Cortex of kidney (tissue), 1 donor: ENCODE measurements at places on chromosomes 16 and 17.

DNA sequence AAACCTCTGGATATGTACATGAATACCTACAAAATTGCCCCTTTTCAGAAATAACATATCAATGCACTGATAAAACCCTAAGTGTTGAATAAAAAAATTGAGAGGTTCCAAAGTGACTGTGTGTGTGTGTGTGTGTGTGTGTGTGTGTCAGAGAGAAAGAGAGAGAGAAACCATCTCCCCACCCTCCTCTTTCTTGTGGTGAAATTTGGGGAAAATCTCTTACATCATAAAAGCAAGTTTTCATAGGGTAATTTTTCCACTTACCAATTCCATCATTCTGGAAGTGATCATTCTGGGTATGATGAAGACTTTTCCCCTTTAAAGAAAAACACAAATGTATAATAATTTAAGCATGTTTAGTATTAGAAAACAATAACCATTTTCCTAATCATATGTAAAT lies 79.3 kb downstream of the CACNG1 start:
- DNase-seq: no peak

DNA sequence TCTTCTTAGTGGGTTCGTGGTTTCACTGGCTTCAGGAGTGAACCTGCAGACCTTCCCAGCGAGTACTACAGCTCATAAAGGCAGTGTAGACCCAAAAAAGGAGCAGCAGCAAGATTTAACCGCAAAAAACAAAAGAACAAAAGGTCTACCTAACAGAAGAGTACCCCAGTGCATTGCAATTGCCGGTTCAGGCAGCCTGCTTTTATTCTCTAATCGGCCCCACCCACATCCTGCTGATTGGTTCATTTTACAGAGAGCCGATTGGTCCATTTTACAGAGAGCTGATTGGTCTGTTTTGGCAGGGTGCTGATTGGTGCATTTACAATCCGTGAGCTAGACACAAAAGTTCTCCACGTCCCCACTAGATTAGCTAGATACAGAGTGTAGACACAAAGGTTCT lies 2.0 kb upstream of the ARRB2 start:
- DNase-seq: no peak

- DNase-seq: no peak
These were observed 43.6 kb upstream of the USP7 start for GRCh38 chr16:9007177-9007794.

DNA sequence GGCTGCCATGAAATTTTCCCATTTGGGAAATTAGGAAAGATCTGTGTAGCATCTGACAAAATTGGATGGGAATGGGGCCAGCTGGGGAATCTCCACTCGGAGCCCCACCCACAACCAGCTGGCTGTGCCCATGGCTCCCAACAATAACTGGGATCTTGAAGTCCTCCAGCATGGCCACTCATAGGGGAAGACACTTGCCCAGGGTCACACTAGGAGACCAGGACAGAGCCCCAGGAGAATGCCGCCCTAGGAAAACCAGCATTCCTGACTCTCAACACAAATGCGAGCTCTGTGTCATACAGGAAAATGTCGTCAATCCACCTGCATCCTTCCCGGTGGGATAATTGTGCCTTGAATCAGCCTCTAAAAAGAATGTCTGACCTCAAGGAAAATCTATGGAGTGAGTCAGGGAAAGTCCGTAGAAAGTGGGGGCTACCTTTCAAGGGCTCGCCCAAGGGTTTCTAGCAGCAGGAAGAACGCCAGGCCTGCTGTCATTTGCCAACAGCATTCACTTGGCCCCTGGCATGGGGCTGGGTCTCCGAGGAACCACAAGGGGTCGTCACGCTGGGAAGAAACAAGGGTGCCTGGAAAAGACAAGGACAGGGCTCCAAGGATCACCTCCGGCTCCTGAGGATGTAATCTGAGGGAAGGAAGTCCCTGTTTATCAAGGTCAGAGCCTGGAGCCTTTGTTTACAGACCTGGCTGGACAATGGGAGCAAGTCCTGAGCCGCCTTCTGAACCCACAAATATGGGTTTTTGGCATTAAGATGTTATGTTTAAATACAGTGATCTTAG lies 15.9 kb downstream of the CDH5 start:
- DNase-seq: no peak

DNA sequence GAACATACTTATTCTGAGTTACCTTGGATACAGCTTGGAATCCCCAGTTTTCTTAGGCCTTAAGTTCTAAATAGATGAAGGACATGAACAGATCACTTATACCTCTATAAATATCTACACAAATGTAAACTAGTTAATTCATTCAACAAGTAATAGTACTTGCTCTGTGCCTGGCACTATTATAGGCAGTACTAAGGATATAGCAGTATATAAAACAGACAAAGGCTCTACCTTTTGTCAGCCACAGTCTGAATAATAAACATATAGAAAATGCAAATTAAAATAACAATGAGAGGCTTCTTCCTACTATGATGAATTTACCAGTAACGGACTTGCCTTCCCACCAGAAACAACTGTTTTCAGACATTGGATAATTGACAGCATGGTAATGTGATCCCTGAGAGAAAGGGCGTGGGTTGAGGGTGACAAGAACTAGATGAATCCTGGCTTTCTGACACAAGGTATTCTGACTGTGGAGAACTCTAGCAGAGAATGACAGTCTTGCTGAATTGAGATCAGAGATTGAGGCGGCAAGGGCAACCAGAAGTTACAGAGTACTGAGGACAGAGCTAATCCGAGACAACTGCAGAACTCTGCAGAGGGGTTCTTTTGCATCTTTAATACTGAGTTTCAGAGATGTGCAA lies 170.5 kb downstream of the TANC2 start:
- no peak for DNase-seq

GRCh38 chr16:57736419-57737351 lies 1.1 kb downstream of the KATNB1 start:
- no peak for DNase-seq

- no peak for DNase-seq
These were observed 158.6 kb downstream of the C16orf78 start for GRCh38 chr16:49531931-49532840.

DNA sequence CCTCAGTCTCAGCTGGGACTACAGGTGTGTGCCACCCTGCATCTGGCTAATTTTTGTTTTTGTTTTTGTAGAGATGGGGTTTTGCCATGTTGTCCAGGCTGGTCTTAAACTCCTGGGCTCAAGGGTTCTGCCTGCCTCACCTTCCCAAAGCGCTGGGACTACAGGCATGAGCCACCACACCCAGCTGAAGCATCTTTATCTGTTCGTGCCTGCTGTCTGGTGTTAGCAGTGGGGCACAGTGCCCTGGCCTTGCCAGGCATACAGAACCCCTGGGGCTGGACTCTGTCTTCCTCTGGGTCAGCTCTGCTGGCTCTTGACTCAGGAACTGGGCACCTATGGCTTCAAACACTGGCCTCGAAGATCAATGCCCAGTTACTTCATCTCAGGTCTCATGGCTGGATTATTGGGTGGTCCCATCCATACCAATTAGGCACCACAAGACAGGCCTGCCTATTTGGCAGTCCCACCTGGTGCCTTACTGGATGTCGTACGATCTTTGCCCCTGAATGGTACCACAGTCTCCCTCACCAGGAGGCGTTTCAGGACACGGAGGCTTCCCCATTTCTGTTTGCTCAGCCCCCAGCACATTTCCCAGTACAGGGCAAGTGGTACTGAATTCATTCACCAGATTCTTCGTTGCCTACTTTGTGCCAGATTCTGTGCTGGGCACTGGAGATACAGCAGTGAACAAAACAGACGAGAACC lies 99.3 kb downstream of the RAB11FIP4 start:
- no peak for DNase-seq

- DNase-seq: no peak
These were observed 77.4 kb upstream of the SMIM36 start for GRCh38 chr17:55588446-55589242.

- DNase-seq: no peak
These were observed 1.7 kb upstream of the STAT5A start for GRCh38 chr17:42286411-42287221.

GRCh38 chr16:83932955-83933673 lies 19.9 kb upstream of the OSGIN1 start:
- no peak for DNase-seq

DNA sequence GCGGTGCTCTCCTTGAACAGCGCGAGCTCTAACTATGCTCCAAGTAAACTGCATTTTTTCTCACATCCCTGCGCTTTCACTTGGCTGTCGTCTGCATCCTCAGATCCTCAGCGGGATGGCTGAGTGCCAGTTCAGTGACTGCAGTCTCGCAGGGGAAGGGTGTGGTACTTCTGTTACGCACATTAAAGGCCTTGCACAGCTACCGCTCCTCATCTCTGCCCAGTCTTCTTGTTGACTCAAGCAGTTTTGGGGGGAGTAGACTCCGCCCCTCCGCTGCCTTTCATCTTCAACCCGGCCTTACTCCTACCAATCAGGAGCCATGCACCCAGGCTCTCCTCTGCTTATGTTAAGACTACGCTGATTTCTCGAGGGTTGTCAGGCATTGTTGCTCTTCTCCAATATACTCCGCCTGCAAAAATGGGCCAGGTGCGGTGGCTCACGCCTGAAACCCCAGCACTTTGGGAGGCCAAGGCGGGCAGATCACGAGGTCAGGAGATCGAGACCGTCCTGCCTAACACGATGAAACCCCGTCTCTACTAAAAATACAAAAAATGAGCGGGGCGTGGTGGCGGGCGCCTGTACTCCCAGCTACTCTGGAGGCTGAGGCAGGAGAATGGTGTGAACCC lies 10.0 kb downstream of the ATP5PD start:
- DNase-seq: no peak

GRCh38 chr17:15399443-15399842 lies 58.0 kb upstream of the TEKT3 start:
- no peak for DNase-seq

- DNase-seq: no peak
These were observed 5.6 kb downstream of the CDK10 start for GRCh38 chr16:89691986-89692569.

DNA sequence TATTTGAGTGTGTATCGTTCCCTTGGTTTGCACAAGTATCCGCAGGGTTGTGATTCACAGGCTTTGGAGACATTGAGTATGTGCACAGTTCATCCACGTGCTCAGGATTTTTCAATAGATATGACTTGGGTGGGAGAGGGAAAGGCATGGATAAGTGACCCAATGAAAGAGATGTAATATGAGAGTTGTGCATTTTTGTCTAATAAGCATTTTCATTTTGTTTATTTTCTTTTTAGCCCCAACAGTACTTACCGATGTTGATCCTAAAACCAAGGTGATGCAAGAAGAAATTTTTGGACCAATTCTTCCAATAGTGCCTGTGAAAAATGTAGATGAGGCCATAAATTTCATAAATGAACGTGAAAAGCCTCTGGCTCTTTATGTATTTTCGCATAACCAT lies 14.5 kb downstream of the ALDH3A2 start:
- DNase-seq: no peak

- DNase-seq: no peak
These were observed 1.4 kb downstream of the FKBP10 start for GRCh38 chr17:41814195-41814594.

GRCh38 chr16:57647136-57647875 lies 18.9 kb downstream of the ADGRG1 start:
- DNase-seq: no peak

DNA sequence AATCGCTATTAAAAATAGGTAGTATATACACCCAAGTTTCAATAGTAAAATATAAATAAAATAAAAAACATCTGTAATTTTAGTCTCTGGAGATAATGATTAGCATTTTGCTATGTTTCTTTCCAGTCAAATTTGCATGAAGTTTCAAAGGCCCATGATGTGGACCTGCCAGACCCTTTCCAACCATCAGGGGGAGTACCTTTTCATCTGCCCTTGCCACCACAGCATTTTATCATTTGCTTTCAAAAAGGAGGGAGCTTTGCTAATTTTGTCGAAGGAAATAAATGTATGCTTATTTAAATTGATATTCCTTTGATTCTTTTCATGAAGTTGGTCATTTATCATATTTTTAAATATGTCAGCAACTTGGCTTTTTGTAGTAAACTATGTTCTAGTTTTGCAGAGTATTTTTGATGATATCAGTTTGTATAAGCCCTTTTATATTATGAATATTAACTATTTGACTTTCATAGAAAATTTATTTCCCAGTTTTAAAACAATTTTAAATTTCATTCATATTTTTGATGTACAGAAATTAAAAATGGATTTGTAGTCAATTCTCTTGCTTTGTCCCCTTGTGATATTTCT lies 115.2 kb upstream of the NETO2 start:
- no peak for DNase-seq

DNA sequence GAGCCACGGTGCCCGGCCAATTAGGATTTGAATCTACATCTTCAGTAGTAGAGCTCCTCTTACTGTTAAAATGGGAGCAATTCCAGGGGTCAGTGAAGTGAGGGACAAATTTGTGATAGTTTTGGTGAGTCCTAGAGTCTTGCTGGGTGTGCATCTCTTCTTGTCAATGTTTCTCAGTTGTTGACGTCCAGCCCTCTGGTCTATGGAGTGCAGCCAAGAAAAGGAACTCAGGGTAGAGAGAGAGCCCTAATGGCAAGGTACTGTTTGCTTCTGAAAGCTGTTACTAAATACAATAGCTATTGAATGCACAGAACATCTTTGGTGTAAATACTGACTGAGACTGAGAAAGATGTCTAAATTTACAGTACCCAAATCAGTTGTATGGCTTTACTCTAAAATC lies 282.5 kb upstream of the SALL1 start:
- no peak for DNase-seq

DNA sequence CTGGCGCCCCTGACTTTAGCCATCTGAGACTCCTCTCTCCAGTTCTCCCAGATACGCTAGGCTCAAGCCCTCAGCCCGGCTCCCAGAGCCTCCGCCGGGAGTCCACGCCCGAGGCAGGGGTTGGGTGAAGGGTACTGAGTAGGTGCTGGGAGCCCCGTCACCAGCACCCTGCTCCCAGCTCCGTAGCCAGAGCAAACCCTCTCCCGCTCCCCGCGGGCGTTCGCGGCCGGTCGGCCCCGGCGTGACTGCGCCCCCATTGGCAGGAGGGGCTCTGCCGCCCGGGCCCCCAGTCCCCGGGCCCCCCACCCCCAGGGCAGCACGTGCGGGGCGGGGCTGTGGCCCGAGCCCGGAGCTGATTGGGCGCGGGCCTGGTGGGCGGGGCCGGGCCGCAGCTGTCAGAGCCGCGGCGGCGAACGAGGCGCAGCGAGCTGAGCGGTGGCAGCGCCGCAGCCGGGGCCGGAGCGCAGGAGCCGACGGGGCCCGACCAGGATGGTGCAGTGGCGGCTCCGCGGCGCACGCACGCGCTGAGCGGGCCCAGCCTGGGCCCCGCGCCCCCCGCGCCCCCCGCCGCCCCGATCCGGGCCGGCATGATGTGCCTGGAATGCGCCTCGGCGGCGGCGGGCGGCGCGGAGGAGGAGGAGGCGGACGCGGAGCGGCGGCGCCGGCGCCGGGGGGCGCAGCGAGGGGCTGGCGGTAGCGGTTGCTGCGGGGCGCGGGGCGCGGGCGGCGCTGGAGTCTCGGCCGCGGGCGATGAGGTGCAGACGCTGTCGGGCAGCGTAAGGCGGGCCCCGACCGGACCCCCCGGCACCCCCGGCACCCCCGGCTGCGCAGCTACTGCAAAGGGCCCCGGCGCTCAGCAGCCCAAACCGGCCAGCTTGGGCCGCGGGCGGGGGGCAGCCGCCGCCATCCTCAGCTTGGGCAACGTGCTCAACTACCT lies at the start of gene SPNS2:
TSS of gene SPNS2 (plus strand) at position 421 of the 937 bp plus-strand sequence. CDS start at position 588, 167 bp downstream.
- no peak for DNase-seq

- DNase-seq: no peak
These were observed 344.6 kb downstream of the SOX9 start for GRCh38 chr17:72465191-72466024.
